ENCODE measurements at places on chromosomes 3 and 15.

DNA sequence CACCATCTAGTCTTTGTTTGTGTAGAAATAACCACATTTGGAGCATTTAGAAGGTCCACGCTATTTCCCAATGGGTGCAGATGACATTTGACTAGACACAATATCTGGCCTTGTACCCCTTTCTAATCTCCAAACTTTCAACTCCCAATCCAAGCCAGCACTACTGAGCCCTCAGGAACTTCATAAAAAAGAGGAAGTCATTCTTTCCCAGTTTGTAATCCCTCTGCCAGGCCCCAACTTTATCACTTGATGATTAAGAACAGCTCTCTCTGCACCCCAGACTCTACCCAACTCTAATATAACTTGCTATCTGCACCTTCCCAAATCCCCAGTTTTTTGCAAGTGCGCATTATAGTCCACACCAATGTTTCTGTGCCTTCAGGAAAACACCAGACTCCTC lies 170.2 kb downstream of the KCNMB2 start:
- DNase-seq, result no peak

GRCh38 chr15:82044373-82045178 lies 1.2 kb downstream of the MEX3B start:
- DNase-seq, result peak; percentile 30

DNA sequence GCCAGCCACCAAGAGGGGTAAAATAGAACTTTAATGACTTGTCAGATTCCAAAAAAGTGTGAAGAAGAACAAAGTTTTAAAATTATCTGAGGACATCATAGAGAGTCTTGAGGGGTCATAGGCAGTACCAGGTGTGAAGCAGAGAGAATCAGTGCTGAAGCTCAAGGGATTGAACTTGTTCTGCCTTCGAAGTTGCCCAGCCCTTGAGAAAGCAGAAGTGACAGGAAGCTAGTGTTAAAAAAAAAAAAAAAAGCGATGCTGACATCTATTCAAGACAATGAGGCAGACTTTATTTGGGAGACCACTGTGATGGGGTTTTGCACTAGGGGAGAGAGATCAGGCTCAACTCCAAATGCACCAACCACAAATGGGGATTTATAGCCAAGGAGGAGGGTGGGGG lies 21.8 kb downstream of the FBXO22 start:
- DNase-seq, result no peak

DNA sequence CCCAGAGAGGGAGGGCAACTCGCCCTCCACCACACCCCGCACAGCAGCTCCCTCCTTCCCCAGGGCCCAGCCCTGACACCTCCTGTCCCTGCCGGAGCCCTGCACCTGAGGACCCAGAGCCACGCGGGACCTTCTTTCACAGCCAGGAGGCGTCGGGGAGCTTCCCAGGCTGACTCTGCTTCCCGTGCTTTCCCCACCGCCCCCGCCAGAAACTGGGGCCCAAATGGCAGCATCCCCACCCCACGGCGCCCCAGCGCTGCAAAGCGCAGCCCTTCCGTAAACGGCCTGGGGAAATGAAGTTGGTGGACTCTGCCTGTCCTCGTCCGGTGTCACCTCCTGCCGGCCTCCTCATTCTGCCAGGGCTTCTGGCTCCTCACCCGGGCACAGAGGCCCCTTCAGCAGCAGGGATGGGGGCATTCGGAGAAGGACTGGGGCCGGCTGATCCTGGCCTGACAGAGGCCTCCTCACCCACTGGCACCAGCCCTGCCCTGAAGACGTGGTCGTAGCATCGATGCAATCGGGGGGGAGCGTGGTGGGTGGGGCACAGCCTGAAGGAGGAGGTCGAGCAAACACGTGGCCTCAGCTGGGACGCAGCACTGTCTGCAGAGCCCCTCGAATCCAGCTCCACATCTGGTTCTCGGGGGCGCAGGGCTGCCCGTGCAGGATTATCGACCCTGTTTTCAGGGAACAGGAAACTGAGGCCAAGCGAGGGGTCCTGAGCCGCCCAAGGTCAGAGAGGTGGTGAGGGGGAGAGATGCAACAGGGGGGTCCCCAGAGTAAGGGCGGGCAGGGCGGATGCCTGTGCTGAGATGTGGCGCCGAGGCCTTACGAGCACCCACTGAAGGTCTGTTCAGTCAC lies 235.4 kb downstream of the XXYLT1 start:
- DNase-seq, result no peak

DNA sequence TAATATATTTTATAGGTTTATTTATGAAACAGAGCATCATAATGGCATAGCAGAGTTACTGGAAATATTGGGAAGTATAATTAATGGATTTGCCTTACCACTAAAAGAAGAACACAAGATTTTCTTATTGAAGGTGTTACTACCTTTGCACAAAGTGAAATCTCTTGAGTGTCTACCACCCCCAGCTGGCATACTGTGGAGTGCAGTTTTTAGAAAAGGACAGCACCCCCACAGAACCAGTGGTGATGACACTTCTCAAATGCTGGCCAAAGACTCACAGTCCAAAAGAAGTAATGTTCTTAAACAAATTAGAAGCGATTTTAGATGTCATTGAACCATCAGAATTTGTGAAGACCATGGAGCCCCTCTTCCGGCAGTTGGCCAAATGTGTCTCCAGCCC lies 58.1 kb downstream of the DNAH1 start:
- no peak for DNase-seq

- no peak for DNase-seq
Measured at GRCh38 chr3:64940596-64941348, 253.0 kb upstream of the ADAMTS9 start.

DNA sequence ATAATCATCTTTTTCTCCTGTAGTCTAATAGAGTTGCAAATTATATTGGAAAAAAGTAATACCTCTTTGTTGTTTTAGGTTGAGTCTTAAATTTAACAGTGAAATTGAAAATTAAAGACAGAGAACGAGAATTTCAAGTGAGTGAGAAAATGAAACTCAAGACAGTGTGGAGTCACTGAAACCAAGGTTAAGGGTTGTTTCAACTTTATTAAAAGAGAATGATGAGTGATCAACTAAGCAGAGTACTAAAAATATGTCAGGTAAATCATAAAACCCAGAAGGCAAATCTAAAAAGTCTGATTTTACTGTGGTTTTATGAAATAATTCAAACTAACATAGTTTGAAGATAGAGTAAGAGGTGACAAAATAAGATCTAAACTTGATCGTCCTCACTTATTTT lies 782.5 kb upstream of the SEMA6D start:
- no peak for DNase-seq

- DNase-seq, result no peak
Measured at GRCh38 chr3:37863949-37864822, 2.5 kb downstream of the CTDSPL start.

- no peak for DNase-seq
Measured at GRCh38 chr15:98143116-98143515, 182.6 kb downstream of the ARRDC4 start.

DNA sequence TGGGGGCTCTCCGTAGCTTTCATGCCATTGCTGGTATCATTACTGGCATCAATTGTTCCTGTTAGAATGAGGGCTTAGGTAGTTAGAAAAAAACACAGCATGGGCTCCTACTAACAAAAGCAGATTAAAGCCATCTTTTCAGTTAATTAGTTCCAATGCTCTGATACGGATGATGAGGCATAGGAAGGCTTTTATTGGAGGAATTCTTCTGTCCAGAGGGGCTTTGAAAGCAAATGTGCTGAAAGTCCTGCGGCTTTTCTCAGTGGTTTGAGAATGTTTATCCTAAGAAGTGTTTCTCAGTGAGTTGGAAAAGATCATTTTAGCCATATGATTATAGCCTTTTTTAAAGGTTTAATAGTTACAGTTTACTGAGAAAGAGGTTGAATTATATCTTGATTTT lies 198.5 kb downstream of the THSD4 start:
- DNase-seq, result no peak

DNA sequence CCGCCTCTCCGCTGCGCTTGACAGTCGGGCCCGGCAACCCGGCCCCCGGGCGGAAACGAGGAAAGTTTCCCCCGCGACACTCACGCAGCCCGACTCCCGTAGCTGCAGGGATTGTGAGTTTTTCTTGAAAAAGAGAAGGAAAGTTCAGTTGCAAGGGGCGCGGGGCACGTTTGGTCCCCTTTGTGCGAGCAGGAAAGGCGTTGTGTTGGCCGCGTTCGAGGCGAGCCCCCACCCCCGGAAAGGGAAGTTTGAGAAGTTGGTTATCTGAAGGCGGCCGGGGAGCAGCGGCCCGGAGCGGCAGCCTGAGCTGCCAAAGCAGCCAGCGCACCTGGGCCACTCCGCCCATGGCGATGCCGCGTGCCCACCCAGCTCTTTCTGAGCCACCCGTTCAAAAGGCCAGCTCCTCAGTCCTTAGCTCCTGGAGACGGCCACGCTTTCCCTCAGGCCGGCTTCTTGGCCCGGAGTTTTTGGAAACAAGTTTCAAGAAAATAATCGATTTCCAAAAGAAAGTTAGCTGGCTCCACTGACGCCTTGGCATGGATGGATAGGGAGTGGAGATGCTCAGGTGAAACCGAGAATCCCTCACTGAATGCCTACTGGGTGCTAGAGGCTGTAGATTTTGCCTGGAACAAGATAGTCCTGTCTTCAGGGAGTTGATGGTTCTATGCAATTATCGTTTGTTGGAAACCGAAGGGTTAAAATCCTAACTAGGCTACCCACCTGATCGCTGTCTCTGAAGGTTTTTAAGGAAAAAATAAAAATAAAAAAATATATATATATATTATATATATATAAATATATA lies 832 bp downstream of the TGFBR2 start:
- peak; percentile 77 for DNase-seq

DNA sequence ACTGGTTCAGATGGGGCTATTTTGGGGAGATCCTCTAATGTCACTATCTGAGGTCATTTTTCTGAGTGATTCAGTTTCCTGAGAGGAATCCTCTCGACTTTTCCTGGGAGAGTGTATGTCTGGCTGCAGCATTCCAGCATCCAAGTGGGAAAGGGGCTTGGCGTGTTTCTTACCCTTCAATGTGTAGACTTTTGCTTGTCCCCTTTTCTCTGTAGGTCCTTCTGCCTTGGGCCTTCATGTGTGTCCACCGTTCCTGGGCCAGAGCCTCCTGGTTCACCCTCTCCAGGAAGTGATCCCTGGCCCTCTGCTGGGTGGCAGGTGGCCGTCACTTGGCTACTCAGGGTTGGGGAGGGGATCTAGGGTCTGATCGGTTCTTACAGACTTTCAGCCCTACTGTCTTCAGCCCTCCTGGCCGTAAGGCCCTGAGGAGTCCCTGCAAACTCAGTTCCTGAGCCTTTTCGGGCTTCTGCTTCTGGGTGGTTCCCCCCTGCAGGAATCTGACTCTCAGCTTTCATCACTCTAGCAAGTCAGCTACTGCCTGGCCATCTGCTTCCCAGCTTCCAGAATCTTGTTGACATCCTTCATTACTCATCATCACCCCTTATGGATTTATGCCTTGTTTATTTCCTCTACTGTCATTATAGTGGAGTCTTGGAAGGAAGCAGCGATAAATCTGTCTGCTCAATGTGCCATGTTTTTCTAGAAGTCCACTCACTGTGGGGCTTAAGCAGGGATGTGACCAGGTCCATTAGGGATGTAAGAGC lies 36.5 kb downstream of the GOLGA6L10 start:
- DNase-seq, result no peak

DNA sequence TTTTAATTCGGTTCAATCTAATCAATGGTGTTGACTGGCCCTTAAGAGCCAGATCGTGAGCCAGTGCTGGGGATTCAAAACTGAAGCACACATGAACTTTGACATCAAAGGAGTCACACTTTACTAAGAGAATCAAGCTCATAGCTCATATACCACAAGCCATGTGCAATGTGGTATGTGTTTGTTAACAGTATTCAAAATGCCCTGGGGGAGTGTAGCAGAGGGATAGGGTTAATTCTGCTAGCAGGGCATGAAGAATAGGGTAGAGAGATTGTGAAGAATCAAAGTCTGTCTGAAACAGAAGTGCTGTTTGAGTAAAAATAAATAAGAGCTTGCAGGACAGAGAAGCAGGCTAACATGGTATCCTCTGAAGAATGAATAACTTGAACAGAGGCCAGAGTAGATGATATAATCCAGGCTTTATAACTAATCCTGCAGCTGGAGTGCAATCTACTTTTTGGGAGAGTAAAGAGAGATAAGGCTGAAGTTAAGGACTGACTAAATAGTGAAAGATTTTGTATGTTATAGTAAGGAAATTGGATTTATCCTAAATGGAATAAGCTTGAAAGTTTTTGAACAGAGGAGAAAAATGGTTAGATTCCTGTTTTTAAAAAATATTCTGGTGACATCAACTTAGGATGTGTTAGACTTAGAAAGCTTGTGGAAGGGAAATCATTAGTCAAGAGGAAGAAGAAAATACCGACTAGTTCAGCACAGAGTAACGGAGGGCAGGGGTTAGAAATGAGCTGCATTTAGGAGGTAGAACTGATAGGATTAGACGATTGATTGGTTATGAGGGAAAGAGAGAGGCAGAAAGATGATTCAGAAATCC lies 292.0 kb downstream of the NFKBIZ start:
- DNase-seq, result no peak

- no peak for DNase-seq
Measured at GRCh38 chr3:8759038-8759707, 10.2 kb downstream of the OXTR start.

GRCh38 chr3:133644768-133645167 lies 17.0 kb downstream of the TOPBP1 start:
- DNase-seq, result no peak

- DNase-seq, result no peak
Measured at GRCh38 chr3:82509951-82510603, 748.6 kb upstream of the GBE1 start.

DNA sequence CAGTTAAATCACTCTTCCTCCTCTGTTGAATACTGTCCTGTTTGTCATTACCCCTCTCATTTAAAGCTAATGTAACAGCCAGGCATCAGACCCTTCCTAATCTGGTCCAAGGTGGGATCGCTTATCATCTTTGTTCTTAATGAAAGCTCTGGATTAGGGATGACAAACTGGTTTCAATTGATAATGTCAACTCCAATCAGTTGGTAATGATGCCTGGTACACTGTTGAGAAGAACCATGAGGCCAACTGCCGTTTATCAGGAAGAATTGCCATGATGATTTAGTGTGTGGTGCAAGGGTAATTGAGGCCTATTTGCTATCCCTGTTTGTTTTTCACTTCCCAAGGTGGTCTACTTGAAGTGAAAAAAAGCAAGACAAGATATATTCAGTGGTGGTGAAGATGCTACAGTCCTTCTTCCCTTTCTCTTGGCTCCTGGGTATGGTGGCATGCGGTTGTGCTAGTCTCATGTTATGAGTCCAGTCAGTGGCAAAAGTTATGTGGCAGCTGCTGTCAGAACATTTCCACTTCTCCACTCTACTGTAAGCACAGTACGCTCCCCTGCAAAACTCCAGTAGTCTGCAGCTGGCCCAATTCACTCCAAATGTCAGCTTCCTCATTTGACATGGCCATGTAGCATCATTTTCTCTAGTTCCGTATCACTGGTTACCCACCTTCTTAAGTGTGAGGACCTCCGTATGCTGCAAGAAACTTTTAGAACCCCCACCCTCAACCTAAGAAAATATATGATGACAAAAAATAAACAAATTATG lies 72.5 kb downstream of the MORC1 start:
- DNase-seq, result no peak

Measured in activated CD4-positive, alpha-beta T cell treated with anti-CD3 and anti-CD28 coated beads, Interleukin-10, Interleukin-2, amounts not matched to agents 100 ng/mL and 50 ng/mL, durations not matched to agents 16 hours and 8 hours (primary cell).